ENCODE measurements at places on chromosomes 2 and 18.

- no peak for DNase-seq
Observed at GRCh38 chr2:109711230-109712122, 82.6 kb upstream of the RGPD5 start.

DNA sequence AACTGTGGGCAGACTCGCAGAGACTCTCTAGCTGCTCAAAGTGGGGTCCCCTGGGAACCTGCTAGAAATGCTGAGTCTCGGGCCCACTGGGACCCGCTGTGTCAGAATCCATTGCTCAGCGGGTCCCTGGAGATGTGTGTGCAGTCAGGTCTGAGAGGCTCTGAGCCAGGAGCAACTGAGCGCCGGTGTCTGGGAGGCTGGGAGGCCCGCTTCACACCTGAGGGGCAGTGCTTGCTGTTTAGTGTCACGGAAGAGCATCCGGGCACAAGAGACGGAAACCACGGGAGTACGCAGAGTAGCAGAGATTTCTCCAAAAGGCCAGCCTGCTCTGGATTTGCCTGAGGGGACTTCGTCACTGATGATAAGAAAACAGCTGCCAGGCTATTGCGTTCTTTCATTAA, 70.1 kb downstream of the EDAR start:
- no peak for DNase-seq

DNA sequence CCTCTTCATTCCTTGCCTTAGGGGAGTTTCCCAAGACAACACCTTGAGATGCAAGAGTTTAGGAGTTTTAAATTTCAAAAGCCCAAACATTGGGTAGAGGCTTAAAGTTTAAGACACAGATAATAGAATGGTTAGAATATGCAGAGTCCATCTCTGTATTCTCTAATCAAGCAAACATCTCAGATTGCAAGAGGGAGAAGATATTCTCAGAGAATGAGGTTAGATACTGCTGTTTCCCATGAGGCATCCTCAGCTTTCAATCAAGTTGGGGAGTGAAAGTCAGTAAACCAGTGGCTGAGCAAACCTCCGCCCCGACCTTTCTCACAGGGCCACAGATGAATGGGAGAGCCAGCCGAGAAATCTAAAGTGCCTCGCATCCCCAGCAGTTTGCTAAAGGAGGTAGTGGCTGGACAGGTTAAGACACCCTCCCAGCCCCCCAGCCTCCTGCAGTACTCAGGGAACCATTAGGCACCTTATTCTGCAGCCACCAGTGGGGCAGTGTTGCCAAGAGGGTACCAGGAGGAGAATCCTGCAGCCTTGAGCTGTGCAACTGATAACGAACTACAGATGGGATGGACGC, 30.0 kb downstream of the FBXO36 start:
- no peak for DNase-seq

- no peak for DNase-seq
Observed at GRCh38 chr18:35641916-35642315, 60.4 kb downstream of the GALNT1 start.

- DNase-seq = no peak
Observed at GRCh38 chr2:19360966-19361321, 2.5 kb upstream of the OSR1 start.

DNA sequence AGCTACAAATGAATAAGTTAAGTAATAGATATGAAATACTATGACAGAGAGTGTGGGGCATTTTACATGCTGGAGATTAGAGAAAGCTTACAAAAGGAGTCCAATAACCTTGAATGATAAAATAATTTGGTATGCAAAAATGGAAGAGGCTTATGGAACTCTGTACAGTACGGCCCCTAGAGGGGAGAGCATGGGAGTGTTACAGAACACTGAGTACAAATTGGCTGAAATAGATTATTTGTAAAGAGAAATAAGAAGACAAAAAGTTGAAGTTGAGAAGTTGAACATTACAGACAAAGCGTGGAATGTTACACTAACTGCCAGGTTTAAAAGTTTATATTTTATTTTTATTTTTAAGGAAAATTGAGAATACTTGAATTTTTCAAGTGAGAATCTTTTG, 192.1 kb upstream of the DOK6 start:
- no peak for DNase-seq

DNA sequence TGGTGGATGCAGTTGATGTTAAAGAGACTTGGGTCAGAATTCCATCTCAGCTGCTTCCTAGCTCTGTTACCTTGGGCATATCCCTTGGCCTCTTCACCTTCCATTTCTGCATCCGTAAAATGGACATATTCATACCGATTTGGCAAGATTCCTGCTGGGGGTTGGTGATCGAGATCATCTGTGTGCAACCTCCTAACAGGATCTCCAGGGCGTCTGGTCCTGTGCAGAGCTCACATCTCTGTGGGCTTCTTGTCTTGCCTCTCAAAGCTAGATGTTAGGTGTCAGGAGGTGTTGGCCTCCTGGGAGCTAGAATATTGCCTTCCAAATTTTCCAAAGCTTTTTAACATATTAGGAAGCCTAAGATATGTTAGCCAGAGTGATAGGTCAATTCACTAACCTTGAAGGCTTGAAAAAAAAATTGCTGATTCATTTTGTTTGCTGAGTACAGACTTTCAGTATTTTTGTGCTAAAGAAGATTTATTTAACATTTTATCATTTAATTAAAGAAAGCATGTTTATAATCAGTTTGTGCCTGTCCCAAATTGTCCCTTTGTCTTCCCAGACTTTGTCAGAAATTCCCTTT, 69.7 kb upstream of the ZNF516 start:
- DNase-seq = no peak

GRCh38 chr2:163692611-163693482, 43.0 kb downstream of the FIGN start:
- no peak for DNase-seq

- DNase-seq = no peak
Observed at GRCh38 chr2:191474464-191474863, 203.5 kb upstream of the NABP1 start.

DNA sequence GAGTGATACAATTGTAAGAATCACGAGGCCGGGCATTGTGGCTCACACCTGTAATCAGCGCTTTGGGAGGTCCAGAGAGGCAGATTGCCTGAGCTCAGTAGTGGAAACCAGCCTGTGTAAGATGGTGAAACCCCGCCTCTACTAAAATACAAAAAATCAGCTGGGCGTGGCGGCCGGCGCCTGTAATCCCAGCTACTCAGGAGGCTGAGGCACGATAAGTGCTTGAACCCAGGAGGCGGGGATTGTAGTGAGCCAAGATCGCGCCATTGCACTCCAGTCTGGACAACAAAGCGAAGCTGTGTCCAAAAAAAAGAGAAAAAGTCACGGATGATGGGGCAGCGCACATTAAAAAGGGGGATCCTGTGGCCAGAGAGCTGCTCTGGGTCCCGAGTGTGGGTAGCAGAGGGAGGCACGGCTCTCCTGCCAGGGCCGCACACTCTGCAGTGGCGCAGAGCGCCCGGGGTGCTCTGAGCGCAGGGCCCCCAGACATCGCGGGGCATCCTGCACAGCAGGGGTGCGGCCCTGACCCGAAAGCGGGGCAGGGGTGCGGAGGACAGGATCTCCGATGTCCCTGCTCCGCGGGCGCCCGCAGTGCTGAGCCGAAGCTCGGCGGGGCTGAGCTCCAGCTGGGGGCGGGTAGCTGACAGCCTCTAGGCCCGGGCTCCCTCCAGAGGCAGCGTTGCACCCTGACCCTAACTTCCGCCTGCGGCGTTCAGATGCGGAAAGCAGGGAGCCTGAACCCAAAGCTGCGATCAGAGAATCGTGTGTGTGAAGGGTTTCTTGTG, 30.4 kb upstream of the RAB6D start:
- no peak for DNase-seq

DNA sequence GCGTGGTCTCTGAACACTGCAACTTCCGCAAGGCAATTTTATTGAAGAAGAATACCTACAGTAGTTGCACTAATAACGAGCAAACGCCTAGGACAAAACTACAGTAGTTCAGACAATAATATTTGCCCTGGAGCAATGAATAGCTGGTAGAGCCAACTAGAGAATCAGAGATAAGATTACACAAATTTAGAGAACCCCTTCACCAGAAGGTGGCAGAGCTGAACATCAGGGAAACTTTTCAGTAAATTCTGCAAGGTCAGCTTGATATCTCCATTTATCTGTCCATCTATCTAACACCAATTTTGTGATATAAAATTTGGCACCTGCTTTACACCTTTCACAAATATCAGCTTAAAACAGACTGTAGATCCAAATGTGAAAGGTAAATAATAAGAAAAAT, 43.8 kb downstream of the CDH19 start:
- DNase-seq = peak; percentile 43

DNA sequence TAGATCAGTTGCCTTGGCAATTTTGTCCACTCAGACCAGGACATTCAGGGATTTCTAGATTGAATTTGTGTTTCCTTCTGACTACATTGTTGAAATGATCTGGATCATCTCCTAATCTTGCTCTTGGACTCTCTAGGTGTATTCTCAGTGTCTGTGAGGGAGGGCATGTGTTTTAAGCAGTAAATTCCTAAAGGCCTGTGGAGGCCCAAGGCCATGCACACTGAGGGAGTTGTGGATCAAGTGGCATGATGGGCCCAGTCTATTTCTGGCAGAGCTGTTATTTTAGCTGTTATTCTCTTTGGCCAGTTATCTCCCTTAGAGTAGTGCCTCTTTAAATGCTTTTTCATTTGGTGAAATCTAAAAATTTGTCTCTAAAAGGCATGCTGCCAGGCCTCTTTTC, 144.9 kb downstream of the RPIA start:
- DNase-seq = no peak

DNA sequence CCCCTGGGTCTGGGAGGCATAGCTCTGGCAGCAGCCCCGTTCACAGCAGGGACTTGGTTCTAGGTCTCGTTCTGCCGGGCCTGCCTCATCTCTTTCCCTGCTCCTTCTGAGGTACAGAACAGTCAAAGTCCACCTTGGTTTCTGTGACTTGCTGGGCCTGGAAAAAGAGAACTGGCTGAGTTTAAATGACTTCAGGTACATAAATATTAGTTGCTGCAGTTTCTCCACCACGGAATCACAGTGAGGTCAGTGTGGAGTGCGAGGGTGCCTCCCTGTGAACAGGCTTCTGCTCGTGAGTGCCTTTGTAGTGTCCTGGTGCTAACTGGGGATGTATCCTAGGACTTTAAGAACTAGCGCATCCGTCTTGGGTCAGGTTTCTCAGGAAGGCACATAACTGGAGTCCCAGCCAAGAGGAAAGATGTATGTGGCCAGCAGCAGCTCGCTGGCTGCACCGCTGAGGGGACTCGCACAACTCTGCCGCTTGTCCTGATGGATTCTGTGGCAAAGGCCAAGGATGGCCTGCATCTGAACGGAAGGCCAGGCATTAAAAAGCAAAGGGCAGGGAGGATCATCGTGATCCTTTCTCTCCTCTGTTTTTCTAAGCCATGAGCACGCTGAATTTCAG, 188.6 kb downstream of the SH3RF3 start:
- DNase-seq = no peak

GRCh38 chr2:9097239-9097638, 93.8 kb upstream of the MBOAT2 start:
- DNase-seq = no peak

DNA sequence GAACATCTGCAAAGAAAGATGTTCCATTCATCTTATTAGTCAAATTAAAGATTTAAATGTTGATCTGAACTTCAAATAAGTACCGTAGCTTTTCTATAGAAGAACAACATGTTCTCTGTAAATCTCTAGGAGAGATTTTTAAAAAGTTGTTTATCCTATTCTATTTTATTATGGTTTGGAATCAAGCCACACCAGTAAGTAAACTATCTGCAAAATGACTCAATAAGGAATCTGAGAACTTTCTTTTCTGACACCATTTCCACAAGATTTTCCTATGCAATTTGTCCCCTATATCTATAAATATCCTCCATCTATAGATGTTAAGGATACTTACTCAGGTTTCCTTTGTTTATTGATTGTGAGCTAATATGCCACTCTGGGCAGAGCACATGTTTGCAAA, 736.6 kb downstream of the CBLN2 start:
- DNase-seq = no peak

DNA sequence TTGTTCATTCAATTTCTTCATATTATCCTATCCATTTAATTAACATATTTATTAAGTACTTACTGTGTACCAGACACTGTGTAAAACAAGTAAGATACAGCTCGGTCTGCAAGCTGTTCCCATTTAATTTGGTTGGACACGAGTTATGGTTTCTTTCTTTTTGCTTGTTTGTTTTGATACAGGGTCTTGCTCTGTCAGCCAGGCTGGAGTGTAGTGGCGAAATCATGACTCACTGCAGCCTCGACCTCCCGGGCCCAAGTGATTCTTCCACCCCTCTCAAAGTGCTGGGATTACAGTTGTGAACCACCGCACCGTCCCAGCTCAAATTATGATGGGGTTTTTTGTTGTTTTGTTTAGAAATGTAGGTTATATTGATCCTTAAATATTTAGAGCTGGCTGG, 9.0 kb downstream of the CYBRD1 start:
- no peak for DNase-seq

GRCh38 chr2:96874198-96874831, 4.4 kb upstream of the SEMA4C start:
- no peak for DNase-seq

- no peak for DNase-seq
Observed at GRCh38 chr2:17976871-17977746, 98.6 kb downstream of the KCNS3 start.

DNA sequence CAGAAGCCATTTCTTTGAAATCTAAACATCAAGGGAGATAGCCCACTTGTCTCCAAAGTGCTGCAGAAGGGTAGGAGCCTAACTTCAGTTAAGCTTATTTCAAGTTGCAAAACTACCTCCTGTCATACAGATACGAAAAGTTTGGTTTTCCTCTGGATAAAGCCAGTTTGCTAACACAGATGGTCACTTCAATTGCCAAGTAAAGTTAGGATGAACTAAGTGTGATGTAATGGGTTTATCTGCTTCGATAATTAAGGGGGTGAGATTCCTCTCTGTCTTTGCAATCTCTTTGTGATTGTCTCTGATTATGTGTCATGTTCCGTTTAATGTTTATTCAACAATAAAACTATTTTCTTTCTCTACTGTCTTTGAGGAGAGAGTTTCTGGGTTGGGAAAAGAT, 156.4 kb downstream of the SLC39A10 start:
- no peak for DNase-seq

GRCh38 chr2:60899230-60899891, 18.0 kb downstream of the REL start:
- no peak for DNase-seq

DNA sequence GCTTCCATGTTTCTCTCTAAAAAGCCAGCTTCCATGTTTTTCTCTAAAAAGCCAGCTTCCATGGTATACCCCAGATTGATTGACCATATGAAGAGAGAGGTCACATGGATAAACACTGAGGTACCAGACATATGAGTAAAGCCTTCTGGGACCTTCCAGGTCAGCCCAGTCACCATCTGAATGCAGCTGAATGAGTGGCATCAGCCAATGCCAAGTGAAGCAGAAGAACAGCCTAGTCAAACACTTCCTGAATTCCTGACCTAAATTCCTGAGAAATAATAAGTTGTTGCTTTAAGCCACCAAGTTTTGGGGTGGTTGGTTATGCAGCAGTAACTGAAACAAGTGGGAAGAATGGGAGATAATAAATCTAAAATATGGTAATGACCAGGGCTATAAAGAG, 5.7 kb upstream of the ALS2 start:
- no peak for DNase-seq

GRCh38 chr2:8543383-8544170, 138.3 kb upstream of the ID2 start:
- DNase-seq = no peak

Data from NCI-H1105 (cell line).